Right ventricle myocardium inferior (tissue), 1 donor: ENCODE measurements at places on chromosomes 12 and 14. TPM values are rescaled to one million over a fixed set of nuclear protein-coding genes. Genes with fewer than 3 reads are reported as not detected.

Gene PLEKHG7
- total RNA-seq: not detected

Gene RBP5
- total RNA-seq: 0.54 TPM

Gene CFAP73
- not detected for total RNA-seq

Gene OR4Q3
- total RNA-seq: not detected

Gene SPTB
- total RNA-seq: 79.4 TPM

Gene MLEC
- total RNA-seq: 128 TPM

Gene APOLD1
- 19.7 TPM for total RNA-seq

DNA sequence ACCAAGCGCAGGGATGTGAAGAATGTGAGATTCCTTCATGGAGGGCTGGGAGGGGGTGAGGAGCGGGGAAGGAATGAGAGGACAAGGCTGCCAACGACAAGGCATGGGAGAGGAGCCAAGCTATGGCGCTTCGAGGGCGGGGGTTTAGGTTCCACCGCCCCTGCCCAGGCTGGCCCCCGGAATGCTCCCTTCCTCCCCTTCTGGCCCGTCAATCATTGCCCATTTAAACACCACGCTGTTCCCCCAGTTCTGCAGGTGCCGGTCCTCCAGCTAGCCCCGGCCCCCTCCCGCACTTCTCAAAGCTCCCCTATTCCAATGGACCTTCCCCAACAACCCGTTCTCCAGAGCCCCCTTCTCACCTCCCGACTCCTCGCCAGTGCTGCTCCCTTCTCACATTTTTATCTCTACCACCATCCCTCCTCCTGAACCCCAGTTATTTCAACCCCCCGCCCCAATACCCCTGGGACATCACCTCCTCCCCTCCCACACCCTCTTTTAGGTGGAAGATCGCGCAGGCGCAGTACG lies 428 bp downstream of the RNF41 start:
- no peak for DNase-seq

GRCh38 chr14:34425095-34425851 lies 36.8 kb downstream of the SPTSSA start:
- DNase-seq: no peak

DNA sequence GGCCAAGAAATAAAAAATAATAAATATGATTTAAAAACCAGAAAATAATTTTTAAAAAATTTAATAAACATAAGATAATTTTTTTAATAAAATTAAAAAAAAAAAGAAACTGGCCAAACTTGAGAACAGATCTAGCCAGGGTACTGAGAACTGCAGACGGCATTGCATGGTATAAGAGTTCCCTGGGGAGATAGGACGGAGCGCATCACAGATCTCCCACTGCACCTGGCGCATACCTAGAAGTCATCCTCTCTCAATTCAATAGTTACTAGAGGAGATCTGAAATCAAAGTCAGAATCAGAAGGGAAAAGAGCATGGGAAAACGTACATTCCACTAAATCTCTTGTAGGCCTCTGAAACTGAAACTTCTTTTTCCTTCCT lies 58.9 kb upstream of the BCL2L14 start:
- no peak for DNase-seq

DNA sequence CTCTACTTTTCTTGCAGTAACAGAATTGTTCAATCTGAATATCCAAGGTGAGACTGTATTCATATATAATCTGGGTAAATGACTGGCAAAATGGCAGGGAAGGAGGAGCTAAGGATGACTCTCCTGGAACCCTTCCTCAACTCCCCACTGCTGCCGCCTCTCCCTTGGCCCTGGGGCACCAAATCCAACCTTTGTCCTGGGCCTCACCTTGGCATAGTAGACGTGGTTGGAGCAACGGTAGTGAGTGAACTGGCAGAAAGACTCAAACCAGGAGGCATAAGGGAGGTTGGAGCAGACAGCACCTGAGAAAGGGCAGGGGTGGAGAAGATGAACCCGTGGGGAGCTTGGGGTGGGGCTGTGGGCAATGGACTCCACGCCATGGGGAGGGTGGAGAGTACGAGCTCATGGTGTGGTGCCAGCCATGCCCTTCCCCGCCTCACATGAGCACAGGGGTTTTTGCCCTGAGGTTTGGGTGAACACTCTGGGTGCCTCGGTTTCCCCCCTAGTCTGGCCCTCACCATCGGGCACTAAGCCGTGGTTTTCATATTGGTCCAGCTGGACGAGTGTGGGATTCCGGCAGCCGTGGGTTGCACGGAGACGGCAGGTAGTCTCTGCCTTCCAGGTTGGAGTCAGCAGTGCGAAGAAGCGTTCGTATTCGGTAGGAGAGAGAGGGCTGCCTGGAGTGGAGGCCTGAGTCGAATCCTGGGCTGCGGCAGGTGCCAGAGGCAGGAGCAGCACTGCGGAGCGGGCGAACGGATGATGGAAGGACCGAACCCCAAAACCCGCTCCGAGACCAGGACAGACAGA lies 753 bp downstream of the ACRBP start:
- no peak for DNase-seq

DNA sequence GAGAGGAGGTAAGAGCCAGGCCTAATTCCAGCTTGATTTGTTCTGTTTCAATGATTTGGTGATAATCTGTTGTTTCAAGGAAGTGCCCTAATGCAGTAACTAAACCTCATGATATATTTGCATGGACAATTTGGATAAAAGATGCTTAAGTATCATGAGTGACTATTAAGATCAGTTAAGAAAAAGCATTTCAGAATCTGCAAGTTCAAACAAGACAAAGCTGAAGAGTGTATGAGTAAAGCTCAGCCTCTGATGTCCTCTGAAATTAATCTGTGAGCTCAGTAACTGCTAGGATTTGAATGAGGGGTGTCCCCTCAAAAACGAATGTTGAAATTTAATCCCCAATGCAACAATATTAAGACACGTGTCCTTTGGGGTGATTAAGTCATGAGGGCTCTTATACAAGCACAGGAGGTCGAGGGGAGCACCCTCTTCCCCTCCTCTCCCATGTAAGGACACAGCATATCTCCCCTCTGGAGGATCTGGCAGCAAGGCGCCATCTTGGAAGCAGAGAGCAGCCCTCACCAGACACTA lies 949.2 kb downstream of the GALC start:
- DNase-seq: no peak

DNA sequence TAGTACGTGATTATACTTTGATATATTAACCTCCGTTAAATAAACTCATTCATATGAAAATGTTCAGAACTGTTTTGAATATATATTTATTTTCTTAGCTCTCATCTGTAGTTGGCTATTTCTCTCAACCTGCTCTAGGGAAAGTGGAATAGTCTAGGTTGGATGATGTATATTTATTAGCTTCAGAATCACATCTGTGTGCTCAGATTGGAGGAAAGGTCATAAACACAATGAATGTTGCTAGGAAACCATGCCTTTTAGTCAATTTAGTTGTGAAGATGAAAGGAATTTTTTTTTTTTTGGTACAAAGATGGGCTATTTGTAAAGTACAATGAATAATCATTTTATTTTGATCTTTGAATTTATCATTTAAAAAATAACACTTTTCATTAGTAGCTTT lies 439.1 kb downstream of the FOXG1 start:
- no peak for DNase-seq

- no peak for DNase-seq
These were observed 82.0 kb downstream of the PRICKLE1 start for GRCh38 chr12:42507565-42507964.

DNA sequence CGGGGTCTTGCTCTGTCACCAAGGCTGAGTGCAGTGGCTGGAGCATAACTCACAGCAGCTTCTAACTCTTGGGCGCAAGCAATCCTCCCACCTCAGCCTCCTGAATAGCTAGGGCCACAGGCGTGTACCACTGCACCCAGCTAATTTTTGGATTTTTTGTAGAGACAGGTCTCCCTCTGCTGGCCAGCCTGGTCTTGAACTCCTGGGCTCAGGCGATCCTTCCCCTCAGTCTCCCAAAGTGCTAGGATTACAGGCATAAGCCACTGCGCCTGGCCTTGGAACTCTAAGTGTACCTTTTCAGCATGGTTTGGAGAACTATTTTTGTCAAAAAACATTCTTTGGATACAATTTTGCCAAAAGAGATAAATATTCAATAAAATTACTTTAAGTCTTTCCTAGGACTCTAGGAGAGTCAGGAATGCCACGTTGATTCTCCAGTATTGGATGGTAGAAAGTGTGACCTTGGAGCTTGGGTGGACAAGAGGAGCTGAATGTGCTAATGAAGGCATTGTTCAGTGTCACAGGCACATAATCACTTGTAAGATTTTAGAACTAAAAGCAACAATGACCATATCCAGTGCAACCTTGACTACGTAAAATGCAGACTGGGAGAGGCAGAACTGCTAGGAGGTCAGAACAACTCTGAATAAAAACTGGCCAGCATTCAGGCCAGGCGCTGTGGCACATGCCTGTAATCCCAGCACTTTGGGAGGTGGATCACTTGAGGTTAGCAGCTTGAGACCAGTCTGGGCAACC lies 2.8 kb downstream of the SRSF9 start:
- no peak for DNase-seq

DNA sequence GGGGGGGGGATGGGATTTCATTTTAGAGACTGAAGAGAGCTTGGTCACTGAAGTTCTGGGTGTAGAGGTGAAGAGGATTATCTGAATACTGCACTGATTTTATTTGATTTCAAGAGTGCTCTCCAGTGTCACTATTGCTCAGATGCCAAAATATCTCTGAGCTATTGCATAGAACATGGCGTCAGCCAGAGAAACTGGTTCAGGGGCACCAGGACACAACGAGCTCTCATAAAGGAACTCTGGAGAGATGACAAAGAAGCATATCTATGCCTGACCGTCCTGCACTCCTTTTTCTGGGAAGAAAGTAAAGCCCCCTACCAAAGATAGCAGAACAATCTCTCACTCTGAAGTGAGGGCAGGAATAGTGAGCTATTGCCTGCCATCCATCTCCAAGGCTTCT lies 2.0 kb downstream of the SLC7A8 start:
- no peak for DNase-seq
